Mesothelial cell of epicardium (in vitro differentiated cells): ENCODE measurements at places on chromosomes 5 and 9. TPM values are rescaled to one million over a fixed set of nuclear protein-coding genes. Genes with fewer than 3 reads are reported as not detected.

- DNase-seq: no peak
Measured at GRCh38 chr9:76827296-76828080, 63.2 kb downstream of the PCA3 start.

DNA sequence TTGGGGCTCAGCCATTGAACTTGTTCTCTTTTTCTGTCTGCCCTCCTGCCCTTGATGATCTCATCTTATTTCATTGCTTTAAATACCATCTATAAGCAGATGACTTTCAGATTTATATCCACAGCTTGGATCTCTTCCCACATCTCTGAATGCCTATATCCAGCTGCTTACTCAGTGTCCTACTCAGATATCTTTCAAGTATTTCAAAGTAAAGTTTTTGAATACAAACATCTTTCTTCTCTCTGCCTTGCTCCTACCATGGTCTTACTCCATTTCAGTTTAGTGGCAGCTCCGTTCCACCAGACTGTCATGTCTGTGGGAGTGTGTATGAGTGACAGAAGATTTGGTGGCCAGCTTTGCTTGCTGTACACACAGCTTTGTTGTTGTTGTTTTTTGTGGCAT is 59.7 kb downstream of the ERBIN start:
- DNase-seq: no peak

GRCh38 chr9:16986556-16986955 is 116.1 kb upstream of the BNC2 start:
- DNase-seq: no peak

- DNase-seq: no peak
Measured at GRCh38 chr9:34566972-34567371, 22.6 kb downstream of the CNTFR start.

DNA sequence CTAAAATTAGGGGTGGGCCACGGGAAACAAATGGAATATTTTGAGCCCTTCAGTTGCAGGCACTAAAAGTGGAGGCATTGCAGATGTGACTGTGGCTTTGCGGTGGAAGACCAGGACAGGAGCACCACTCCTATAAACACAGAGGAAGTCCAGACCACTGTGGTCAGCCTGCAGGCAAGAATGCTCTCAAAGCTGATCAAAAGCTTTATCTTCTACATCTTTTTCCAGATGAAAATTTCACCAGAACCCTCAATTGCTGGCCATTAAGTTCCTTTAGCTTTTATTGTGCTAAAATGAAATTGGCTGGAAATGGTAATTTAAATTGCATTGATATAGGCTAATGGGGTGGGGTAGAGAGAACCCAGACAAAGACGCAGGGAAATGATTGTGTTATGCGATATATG is 208.8 kb downstream of the ERCC6L2 start:
- no peak for DNase-seq

DNA sequence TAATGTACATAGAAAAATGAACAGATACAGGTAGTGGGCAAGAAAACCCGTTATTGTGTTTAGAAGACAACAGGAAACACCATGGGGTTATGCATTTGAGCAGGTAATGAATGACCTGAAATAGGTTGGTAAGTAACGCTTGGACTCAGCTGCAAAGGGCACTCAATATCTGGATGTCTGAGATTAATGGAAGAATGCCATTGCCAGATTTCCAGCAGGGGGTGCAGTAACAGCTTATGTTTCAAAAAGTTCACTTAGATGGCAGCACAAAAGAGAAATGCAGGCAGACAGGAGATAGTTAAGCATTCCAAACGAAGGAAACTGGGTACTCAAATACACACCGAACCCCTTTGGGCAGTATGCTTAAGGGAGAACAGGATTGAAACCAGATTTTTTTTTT is 285.5 kb upstream of the VLDLR start:
- DNase-seq: no peak

DNA sequence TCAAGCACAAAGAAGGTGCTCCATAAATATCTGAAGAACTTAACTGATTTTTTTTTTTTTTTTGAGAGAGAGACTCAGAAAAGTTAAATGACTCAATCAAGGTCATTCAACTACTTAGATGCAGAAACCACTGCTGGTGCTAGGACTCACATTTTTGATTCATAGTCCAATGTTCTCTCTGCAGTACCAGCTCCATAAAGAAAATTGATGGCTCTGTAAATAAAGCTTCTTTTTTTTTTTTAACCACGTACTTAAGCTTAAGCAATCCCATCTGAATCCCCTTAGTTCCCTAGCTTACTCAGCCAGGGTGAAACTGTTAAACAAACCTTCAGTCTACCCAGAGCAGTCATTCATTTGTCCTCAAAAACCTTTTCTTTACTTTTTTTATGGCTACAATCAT is 657.0 kb upstream of the WWC1 start:
- DNase-seq: no peak

DNA sequence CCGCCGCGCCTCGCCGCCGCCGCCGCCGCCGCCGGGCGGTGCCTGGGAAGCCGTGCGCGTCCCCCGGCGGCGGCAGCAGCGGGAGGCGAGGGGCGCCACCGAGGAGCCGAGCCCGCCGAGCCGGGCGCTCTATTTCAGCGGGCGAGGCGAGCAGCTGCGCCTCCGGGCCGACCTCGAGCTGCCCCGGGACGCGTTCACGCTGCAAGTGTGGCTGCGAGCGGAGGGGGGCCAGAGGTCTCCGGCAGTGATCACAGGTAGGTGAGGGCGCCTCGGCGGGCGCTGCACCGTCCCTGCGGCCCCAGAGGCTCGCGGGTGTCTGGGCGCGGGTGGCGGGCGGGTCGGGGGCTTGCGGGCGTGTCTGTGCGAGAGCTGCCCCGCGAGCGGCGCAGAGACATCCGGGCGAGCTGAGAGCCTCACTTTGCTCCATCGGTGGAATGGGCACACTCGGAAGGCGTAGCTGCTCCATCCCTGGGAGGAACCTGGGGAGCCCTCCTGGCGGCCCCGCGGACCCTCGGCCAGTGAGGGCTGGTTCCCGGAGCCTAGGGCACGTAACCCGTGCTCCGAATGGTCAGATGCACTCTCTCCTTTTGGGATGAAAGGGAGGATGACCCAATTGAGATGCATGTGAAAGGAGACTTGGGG is 864 bp downstream of the PAPPA start:
- no peak for DNase-seq

TAF1L gene
- total RNA-seq: 0.05 TPM in 1 of 3 replicates, not detected in the others

STRBP gene
- 65.9 to 67.1 TPM (median 66.9 TPM) in 3 replicates for total RNA-seq

PCDHA1 gene
- not detected in 3 replicates for total RNA-seq

GRM6 gene
- total RNA-seq: not detected in 3 replicates

STPG3 gene
- 0.18 to 0.29 TPM in 2 of 3 replicates, not detected in the other for total RNA-seq
